ENCODE measurements at places on chromosomes 3 and 15. TPM values are rescaled to one million over a fixed set of nuclear protein-coding genes. Genes with fewer than 3 reads are reported as not detected.

DNA sequence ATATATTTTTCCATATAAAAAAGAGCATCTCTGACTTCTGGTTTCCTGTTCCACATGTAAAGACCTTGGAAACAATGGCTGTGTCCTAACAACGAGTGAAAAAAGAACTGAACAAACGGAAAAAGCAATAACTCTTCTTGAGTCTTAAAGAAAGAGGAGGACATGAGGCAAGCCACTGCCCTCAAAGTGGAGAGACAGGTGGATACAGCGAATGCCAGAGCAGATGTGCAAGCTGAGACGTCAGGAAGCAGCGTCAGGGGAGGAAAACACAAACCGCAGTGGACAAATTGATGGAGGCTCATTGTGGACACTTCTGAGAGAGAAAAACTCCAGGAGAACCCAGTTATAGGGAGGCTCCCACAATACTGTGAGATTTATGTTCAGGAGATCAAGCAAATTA, 208.0 kb upstream of the MME start:
- DNase-seq, result no peak

Gene MESP2
- total RNA-seq, result not detected

Gene CCRL2
- total RNA-seq, result 2.8 TPM

DNA sequence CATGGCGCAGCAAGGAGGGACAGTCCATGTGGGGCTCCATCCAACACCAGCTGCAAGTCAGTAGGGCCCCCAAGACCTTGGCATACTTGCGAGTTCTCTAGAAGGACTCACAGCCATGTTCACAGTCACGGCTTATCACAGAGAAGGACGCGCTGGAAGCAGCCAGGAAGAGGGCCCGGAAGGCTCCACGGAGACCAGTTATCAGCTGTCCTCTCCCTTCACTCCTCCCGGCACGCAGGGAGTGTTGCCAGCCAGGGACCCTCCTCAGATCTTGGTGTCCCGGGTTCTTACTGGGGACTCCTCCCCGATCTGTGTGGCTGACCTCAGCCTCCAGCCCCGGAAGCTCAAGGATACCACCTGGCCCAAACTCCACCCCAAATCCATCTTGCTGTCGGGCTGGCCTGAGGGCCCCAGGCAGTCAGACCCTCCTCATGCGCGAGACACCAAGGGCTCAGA, 68.0 kb downstream of the SLTM start:
- DNase-seq, result no peak

Measured in activated CD8-positive, alpha-beta T cell treated with anti-CD3 and anti-CD28 coated beads for 36 hours (primary cell).